ENCODE measurements at places on chromosomes 3 and 15. TPM values are rescaled to one million over a fixed set of nuclear protein-coding genes. Genes with fewer than 3 reads are reported as not detected.

ZNF860 gene
- polyA plus RNA-seq: 0.63 TPM

TRPM1 gene
- not detected for polyA plus RNA-seq

GRCh38 chr3:8385848-8386620 is 115.6 kb upstream of the LMCD1 start:
- peak; percentile 7 for DNase-seq

GRCh38 chr3:101144105-101144504 is 150.9 kb upstream of the ABI3BP start:
- no peak for DNase-seq

GRCh38 chr3:180679178-180680096 is at the start of gene CCDC39:
Gene CCDC39 (minus strand): TSS chr3:180679489. CDS start chr3:180679380, 109 bp downstream.
- DNase-seq: peak; percentile 8

Data from AG04450 (cell line).